Retina (tissue), 1 donor: ENCODE measurements at places on chromosomes 6 and 20.

- DNase-seq, result no peak
These were observed 11.7 kb upstream of the TASP1 start for GRCh38 chr20:13650474-13650873.

DNA sequence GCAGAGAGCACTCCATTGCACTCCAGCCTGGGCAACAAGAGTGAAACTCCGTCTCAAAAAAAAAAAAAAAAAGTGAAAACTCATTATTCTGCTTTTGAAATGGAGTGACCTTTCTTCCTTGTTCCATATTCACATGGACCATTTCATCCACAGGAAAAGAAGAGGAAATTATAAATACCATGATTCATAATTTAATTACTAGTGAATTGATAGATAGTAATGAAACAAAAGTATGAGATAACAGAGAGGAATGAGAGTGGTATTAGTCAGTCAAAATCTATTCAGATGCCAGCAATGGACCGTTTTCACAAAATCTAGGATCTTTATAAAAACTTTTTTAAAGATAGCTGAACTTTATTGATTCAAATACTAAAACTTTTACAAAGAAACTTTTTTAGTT, 443.1 kb upstream of the FLRT3 start:
- no peak for DNase-seq

DNA sequence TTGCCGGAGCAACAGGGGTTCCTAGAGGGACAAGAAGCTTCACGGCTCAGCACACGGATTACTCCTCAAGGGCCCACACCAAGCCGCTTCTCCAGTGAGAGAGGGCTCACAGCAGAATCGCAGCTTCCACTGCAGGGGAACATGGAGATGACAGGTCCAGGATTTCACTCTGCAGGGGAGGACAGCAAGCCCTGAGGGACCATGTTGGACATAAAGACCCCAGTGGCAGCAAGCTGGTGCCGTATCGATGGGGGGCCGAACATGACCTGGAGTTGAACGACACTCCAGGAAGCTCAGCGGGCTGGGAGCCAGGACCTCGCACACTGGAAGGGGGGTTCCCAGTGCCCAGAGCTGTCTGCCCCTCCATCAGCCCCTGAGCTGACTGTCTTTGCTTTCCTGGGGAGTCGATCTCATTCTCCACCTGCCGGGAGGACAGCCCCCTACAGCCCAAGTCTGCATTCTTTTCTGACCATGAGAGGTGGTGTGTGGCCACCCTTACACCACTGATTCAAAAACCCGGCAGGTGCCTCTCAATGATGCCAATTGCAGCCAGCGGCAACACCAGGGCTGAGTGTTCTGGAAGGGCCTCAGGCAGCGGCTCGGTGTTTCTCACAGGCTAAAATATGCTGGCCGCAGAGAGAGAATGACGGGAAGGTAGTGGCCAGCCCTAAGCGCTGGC, 194.5 kb upstream of the CDH4 start:
- peak; percentile 57 for DNase-seq

DNA sequence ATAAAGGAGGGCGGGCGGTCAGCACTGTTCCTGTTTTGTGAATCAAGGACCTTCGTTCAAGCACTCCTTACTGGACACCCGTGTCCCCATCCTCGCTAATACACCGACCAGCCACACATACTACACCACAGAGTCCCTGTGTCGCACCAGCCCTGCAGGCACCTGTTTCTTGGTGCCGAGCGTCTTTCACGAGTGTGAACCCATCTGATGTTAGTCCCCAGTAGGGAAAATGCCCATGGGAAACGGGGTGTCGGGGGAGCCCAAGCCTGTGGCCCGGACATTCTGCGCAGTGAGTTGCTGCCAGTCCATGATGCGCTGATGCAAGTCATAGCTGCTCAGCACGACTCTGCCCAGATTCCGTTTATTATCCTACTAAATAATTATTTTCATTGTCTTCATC, 74.7 kb downstream of the TTLL2 start:
- no peak for DNase-seq

DNA sequence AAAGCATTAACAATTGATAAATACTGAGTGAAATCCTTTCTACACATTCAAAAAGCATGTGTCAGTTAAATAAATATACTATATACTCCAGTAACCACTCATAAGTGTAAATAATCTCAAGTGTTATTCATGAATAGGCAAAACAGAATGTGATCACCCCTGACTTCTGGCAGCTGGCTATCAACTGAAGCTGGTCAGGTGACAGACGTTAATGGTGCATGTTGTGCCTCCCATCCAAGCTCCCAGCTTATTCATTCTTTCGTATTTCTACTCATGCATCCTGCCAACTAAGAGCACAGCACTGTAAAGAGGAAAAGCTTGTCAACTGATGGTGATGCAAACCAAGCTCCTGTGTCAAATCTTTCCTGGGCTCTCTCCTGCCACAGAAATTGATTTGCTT, 7.7 kb downstream of the PSMB1 start:
- no peak for DNase-seq

DNA sequence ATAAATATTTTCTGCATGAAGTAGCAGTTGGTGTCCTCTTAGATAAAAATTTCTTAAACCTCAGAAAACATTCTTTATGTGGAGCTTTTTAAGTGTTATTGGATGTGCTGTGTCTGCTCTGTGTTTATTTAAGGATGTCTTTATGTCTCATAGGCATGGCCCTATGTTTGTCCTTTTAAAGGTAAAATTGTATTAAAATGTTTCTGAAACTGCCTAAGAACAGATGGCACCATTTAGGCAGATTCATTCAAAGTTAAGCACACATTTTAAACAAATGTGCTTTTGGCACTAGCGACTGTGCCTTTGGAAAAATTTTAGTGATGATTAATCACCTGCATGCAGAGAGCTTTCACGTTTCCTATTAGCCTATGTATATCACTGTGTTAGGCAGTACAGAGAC, 125.2 kb downstream of the KIF6 start:
- no peak for DNase-seq

- DNase-seq, result no peak
These were observed 38.6 kb downstream of the TAF4 start for GRCh38 chr20:62027116-62027515.

DNA sequence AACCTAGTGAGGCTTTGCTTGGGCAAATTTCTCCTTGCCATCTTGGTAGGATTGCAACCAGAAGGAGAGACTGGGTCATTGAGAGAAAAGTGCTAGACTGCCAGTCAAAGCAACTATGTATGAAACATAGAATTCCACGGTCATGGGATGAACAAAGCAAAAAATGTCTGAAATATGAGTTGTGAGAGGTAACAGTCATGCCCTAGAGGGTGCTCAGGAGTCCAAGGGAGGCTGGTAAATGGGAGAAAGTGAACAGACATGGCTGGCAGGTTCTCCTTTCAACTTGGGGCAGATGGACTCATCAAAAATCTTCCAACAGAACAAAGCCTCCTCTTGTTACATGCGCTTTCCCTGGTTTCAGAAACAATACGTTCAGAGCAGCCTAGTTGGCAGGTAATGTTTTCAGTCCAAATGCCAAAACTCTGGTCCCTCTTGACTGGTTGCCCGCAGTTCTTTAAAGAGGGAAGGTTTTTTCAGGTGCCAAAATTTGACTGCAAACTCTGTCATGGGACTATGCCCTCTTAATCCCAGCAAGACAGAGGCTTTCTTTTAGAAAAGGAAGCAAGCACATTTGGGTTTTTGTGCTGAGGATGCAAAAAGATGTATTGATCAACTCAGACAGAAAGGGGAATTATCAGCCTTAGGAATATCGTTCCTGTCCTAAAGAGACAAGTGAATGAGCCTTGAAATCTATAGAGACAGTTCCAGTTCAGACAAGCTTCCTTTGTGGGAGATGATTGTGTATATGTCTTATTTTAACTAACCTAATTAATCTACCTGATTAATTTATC, 68.5 kb upstream of the SASH1 start:
- DNase-seq, result no peak

DNA sequence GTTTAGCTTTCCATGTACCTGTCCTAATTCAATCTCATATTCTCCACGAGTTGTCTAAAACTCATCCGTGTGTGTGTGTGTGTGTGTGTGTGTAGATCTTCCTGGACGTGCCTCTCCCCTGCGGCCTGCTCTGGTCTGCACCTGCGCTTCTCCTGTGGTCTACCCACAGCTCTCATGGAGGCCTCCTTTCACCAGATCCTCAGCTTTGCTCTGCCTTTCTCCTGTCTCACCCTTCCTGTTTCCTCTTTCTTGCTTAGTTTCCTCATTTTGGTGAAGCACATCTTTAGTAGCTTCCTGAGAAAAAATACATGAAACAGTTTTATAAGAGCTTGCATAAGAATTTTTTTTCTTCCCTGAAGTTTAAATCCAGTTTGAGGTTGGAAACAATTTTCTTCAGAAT, 18.1 kb downstream of the SLX4IP start:
- no peak for DNase-seq

GRCh38 chr20:36591854-36592641, 13.5 kb upstream of the RAB5IF start:
- DNase-seq, result peak; percentile 29

GRCh38 chr20:34362502-34363061, 491 bp upstream of the ITCH start:
- DNase-seq, result no peak

- DNase-seq, result peak; percentile 87
These were observed 1.1 kb downstream of the SPAG4 start for GRCh38 chr20:35616465-35617396.

GRCh38 chr6:105818505-105818904, 267.6 kb upstream of the PRDM1 start:
- no peak for DNase-seq

DNA sequence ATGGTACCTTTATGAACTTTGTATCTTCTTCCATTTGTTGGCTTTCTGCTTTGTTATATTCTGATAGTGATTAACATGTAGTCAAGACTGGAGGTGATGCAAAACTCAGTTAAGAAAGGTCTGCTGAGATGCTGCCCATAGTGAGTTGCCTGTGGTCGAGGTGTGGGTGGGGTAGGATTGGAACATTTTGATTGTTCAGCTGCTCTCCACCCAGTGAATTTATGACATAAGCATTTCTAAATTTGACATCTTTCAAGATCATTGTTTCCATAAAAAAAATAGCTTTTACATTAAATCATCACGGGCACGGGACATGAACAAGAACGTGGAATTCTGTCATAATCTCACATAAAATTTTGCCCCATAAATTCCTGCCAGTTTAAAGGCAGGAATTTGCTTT, 146.6 kb upstream of the POU3F2 start:
- DNase-seq, result no peak

DNA sequence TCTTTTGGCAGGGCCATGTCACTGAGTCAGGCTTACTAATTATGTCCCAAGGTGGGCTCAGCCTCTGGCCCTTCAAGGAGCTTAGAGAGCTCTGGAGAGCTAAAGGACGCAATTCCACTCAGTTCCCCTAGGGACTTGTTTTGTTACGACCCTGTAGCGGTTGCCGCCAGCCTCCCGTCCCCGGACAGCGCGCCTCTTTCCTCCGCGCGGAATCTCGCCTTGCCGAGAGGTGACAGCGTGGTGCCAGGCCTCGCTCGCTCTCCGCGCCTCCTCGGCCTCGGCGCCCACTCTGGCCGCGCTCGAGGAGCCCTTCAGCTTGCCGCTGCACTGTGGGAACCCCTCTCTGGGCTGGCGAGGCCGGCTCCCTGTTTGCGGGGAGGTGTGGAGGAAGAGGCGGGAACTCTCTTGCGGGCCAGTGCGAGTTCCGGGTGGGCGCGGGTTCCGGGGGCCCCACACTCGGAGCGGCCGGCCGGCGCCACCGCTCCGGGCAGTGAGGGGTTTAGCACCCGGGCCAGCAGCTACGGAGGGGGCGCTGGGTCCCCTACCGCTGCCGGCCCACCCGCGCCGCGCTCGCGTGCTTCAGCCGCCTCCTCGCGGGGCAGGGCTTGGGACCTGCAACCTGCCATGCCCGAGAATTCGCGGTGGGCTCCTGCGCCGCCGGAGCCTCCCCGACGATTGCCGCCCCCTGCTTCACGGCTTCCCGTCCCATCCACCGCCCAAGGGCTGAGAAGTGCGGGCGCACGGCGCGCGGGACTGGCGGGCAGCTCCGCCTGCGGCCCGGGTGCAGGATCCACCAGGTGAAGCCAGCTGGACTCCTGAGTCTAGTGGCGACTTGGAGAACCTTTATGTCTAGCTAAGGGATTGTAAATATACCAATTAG, 9.9 kb upstream of the ZNF311 start:
- peak; percentile 47 for DNase-seq

DNA sequence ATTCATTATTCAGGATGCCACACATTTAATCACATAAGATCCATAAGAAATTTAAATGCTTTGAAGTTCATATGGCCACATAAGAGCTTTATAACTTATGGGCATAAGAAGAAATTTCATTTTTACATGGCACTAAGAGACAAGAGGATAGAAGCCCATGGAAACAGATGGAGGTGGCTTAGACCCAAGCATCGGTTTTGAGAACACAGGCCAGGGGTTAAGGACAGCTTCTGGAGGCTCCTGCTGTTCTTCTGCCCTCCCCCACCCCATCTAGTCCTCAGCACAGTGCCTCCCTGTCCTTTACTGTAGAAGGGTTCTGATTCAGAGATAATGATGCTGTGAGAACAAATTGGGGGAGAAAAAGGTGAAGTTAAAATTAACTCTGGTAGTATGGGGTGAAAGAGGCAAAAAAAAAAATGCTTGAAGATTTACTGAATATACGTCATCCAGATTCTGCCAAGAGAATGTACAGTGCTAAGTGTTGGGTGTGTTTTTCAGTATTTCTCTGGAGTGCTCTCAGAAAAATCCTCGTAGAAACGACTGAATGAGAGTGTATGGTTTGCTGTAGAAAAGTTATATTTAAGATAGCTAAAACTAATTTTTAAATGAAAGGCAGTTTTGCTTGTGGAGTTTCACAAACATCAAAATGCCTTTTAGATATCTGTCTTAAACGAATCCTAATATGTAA, 539.7 kb downstream of the QKI start:
- no peak for DNase-seq

- DNase-seq, result no peak
These were observed 44.2 kb downstream of the FGD2 start for GRCh38 chr6:37049758-37050044.

GRCh38 chr6:41602864-41603608, 35.2 kb upstream of the MDFI start:
- peak; percentile 93 for DNase-seq

GRCh38 chr6:40258531-40258930, 324.3 kb upstream of the MOCS1 start:
- no peak for DNase-seq

- DNase-seq, result no peak
These were observed 10.5 kb upstream of the PCMTD2 start for GRCh38 chr20:64244870-64245603.

DNA sequence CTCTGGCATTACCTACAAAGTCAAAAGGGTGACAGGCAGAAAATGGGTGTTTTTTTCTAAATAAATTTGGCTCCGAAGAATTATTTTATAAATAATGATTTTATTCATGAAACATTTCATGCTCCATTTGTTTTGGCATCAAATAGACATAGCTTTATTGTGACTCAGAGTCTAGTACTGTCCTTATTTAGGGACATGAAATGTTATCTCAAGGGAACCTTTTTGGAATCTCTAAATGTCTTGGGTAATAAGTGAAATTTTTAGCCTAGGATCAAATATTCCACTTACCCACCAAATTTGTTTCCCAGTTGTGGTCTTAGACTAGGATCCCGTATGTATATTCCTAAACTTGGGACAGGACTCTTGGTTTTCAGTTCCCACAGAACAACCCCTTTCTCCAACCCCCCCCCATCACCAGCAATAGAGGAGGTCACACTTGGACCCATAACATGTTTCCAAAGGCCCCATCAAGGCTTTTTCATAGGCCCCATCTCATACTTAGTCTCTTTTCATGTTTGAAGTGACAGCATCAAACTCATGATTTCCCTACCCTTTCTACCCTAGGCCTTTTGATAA, 81.8 kb downstream of the JAG1 start:
- no peak for DNase-seq
